ENCODE measurements at places on chromosomes 2 and 18.

- no peak for DNase-seq
Observed at GRCh38 chr18:2826581-2826980, 20.2 kb upstream of the EMILIN2 start.

DNA sequence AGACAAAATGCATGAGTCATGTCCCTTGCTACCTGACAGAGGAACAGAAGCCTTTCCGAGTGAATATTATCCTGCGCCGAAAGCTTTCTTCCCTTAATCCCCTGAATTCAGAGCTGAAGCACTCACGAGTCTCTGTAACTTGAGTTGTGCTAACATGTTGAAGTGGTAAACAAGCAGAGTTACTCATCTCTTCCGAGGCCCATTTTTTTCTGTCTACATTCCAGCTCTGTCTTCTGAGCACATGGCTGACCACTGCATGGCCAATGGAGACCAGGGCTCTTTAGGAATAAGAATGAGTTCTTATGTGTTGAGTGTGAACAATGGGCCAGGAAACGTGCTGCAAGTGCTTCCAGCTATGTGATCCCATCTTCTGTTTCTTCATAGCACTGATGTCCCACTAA is 73.1 kb upstream of the PID1 start:
- DNase-seq: no peak

GRCh38 chr2:68726100-68726499 is 8.5 kb upstream of the ARHGAP25 start:
- DNase-seq: no peak

DNA sequence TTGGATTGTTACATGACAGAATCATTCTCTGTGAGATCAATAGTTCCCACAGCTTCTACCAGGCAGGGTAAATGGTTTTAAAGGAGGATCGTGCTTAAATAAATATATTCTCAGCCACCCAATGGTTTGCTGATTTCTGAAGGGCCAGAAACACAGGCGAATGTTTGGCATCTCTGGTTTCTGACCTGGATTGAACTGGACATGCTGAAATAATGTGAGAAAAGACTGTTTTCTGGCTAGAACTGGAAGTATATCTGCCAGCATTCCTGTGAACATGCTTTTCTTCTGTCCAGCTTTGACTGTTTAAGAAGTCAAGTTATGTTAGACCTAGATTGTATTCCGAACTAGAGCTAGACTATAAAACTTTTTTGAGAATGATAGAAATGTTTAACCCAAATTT is 77.1 kb upstream of the COL3A1 start:
- no peak for DNase-seq

DNA sequence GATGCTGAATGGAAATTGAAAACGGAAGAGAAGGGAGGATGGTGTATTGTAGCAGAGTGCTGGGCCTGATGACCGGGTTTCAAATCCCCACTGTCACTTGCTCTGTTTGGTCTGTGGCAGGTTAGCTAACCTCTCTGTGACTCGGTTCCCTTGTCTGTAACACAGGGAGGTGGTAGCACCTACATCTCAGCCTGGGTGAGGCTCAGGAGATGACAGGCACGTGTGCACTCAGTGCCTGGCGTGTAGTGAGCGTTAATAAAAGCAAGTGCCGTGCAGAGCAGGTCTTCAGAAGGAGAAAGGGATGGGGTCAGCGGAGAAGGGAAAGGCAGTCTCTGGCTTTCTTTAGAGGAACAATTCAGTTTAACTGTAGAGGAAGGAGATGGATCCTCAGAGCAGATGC is 125.5 kb upstream of the SMIM21 start:
- no peak for DNase-seq

DNA sequence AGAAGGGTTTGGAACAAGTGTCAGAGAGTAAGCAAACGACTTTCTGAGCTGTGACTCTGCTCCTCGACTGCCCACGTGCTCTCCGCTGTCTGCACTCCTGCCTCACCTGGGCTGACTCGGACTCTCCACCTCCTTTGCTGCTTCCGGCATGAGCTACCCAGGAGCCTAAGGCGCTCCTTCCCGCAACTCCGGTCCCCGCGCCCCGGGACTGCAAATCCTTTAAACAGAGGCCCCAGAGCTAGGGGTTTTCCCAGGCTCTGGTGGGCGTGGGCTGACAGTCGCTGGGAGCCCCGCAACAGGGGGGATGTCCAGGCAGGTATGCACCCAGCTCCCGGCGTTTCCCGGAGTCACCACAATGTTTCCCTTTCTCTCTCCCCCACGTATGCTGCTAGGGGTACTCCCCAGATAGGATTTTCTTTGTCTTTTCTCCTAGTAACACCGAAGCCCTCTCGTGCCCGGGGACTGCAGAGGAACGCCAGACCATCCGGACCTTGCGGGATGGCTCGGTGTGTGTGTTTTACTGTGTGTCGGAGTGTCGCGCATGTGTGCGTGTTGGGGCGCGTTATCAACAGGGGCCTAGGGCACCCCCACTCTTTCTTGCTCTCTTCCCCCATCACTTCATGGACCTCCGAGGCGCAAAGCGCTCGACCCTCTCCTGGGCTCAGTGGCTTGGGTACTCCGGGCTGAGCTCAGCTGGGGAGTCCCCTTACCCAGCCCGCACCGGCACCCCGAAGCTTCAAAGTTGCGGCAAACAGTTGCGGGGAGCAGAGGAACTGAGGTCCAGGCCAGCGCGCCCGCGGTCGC is 691 bp upstream of the THSD7B start:
- no peak for DNase-seq

DNA sequence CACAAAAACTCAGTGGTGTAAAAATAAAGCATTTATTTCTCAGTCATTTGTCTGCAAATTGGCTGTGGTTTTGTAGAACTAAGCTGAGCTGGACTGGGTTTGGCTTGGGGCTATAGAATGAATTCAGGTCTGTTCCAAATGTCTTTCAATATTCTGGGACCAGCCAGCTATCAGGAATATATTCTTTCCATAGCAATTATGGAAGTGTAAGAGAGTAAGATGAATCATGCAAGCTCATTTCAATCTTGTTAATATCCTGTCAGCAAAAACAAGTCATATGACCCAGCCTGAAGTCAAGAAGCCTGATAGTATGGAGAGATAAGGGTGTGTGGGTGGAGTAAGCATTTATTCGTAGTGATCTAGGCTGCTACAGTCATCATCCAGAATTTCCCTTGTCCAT is 481.0 kb upstream of the CDH2 start:
- DNase-seq: no peak

DNA sequence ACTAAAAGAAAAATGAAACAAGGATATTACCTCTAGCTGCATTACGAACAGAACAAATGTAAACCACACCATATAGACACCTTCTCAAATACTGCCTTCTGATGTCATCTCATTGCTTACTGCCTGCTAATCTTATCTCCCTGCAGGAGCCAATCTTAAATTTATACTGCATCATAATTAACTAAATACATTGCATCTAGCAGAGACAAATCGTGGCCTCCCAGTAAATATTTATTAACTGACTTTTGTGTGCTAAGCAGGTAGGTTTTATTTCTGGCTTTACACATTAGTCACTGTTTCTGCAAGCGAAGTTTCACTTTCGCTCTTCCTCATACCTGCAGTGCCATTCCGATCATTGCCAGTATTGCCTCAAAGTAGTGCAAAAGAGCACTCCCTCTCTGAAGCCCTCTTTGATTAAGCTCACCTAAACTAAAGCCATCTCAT is 67.5 kb downstream of the SPATS2L start:
- no peak for DNase-seq

DNA sequence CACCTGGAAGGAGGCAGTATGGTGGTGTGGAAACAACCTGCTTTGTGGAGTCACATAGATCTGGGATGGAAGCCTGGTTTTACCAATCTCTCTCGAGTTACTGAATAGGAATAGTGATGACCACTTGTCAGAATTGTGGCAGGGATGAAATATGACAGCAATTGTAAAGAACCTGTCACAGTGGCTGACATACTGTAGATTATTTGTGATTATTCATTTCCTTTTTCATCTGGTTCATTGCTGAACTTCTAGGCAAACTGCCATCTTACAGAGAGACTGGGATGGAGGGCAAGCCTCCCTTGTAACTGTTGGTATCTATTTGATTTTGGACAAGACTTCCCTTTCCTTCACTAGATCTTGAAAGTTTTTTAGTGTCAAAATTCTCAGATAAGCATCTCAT is 42.0 kb downstream of the FMNL2 start:
- DNase-seq: no peak

DNA sequence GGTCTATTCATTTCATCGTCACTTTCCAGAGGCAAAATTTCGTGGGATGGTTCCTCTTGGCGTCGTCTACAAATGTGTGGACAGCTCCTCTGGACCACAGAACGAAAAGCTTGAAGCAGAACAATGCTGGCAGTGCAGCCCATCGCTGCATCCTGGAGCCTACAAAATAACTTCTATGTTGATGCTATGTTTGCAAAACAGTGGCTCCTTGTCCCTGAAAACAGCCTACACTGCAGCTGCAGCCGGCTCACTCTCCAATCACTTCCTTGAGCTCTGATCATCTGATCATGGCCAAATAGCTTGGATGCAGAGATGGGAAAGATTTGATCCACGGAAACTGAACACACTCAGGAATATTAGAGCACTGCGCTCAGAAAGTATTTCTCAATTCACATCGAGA is 60.0 kb downstream of the DOCK10 start:
- DNase-seq: no peak

GRCh38 chr2:201947287-201947686 is 86.4 kb upstream of the FZD7 start:
- DNase-seq: no peak

DNA sequence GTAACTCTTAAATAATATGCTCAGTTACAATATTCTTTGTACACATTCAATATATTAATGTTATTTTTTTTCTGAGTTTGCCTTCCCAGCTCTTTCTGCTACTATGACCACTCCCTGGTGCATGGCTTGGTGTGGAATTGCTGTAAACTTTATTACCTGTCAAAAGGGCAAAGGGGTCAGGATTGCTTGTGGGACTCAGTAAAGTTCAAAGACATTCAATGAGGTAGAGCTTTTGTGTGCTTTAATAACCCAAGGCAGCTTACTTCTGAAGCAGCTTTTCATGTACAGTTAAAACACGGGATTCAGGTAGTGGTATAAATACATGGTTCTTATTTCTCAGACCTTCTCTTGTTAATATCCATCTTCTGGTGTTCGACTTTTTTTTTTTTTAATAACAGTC is 132.8 kb downstream of the MEIS1 start:
- DNase-seq: no peak

- DNase-seq: no peak
Observed at GRCh38 chr2:239226677-239227581, 173.9 kb downstream of the HDAC4 start.

DNA sequence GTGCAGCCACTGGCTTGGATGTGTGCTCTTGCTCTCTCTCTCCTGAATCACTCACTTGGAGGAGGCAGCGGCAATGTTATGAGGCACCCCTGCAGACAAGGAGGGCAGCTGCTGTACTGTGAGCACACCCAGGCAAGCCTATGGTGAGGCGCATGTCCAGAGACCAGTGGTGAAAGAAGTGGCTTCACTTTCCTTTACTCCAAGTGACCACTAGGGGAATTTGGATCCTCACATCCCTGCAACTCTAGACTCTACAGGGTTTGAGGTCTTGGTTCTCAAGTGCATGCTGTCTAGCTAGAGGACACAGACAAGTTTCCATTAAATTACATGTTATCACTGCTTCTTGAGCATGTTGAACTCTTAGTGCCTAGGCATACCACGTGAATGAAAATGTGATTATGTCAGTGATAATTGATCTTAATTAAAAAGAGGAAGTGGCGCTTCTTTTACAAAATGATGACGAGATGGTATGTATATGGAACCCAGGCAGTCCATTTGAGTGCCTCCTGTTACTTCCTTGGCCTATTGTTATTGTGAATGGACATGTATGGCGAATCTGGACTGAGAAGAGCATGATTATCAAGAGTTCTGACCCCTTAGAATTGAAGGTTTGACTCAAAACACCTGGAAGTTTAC is 181.0 kb upstream of the CDH2 start:
- no peak for DNase-seq

DNA sequence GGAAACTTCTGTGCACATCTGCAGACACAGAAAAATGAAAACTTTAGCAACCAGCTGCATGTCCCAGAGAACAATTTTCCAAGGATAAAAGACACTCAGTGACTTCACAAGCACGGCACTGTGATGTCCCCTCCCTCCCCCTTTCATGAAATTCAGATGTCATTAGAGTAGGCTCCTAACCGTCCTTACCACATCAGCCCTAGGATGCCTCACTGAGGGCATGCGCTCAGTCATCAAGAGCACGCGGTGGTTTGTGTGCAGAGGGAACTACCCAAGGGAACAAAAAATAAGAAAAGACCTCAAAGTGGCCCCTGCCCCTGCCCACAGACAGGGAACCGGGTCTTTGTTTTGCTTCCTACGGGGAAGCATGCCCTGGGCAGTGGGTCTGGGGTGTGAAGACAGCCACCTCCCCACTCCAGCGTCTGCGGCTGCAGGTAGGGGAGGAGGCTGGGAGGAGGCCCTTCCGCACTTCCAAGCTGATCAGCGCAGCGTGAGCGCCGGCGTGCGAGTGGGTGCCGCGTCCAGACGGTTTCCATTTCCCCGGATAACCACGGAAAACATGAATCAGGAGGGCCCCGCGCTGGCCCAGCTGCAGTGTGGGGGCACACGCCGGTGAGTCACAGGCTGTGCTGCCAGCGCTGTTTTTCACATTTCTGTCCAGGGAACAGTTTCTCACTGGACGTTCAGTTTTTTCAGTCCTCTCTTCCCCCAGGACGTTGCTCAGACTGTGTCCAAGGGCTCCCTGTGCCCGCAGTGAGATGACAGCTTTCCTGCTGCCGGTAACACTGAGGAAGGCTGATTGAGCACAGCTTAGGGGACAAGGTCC is 70.6 kb downstream of the COPS8 start:
- no peak for DNase-seq

- no peak for DNase-seq
Observed at GRCh38 chr2:237603049-237603717, 12.6 kb upstream of the RAB17 start.

- DNase-seq: no peak
Observed at GRCh38 chr2:175107146-175107545, 60.9 kb downstream of the ATF2 start.

DNA sequence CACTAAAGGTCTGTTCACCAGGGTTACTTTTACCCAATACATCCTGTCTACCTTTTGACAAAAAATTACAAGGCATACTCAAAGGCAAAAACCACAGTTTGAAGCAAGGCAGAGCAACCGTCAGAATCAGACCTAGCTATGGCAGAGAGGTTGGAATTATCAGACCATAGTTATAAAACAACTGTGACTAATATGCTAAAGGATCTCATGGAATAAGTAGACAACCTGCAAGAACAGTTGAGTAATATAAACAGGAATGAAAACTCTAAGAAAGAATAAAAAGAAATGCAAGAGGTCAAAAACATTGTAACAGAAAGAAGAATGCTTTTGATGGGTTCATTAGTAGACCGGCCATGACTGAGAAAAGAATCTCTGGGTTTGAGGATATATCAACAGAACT is 318.8 kb upstream of the KCNH7 start:
- DNase-seq: no peak

- no peak for DNase-seq
Observed at GRCh38 chr2:163191372-163191771, 352.8 kb upstream of the KCNH7 start.

- no peak for DNase-seq
Observed at GRCh38 chr2:127388423-127389164, 819 bp upstream of the MAP3K2 start.

GRCh38 chr2:71070294-71071093 is 2.0 kb downstream of the NAGK start:
- DNase-seq: no peak
